Activated T-helper 1 cell treated with anti-CD3 and anti-CD28 coated beads, Interleukin-2, amount 50 U/mL, for 16 hours (primary cell): ENCODE measurements at places on chromosomes 12 and 14.

- no peak for DNase-seq
These were observed 57.2 kb downstream of the ATF7 start for GRCh38 chr12:53568809-53569557.

DNA sequence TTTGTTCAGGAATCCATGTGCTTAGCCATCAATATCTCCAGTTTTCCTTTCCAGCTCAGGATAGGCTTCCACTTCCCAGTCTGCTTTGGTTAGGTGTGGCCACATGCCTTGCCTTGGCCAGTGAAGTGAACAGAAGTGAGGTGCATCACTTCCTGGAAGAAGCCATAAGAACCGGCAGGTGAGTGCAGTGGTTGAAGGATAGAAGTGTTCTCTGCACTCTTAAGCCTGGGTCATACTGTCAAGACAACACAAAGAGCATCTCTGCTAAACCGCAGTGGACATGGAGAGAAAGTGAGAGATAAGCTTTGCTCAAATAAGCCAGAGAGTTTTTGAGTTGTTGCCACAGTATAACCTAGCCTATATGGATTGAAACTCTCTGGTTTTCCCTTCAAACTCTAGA is 11.4 kb downstream of the GNG2 start:
- DNase-seq: no peak

GRCh38 chr12:112907415-112908157 is 824 bp downstream of the OAS1 start:
- DNase-seq: no peak

DNA sequence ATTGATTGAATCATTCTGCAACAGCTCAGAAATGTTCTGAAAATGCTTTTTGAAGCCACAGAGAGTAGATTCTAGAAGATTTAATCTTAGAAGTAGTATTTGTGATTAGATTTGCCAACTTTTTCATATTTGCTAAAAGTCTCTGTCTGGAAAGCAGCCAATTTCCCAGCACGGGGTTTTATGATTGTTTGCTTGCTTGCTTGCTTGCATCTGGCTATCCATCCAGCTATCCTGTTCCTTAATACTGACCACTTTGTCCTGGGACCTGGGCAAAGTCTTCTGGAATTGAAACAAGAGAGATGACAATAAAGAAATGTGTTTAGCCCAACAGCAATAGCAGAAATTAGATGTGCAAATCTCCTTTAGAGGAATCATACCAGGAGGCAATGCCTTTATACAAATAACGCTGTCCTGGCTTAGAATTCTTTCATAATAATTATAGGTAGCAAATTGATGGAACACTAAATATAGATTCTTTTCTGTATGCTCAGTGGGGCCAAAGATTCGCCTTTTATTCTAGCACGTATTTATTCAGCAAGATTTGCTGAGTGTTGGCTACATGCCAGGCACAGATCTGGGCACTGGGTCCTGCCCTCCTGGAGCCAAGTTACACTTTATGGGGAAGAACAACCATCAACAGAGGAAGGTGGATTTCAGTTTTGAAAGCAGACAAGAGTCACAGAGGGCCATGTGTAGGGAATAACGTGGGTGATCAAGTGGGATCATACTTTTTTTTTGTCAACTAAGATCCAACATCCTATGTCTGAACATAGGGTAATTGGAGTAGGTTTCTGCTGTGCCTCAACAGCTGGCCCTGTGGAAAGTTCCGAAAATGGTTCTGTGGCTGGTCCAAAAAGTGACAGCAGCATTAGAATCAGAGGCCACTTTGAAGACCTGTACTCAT is 25.3 kb downstream of the MYBPC1 start:
- no peak for DNase-seq

- no peak for DNase-seq
These were observed 535.8 kb downstream of the FUT8 start for GRCh38 chr14:65948302-65948701.

GRCh38 chr14:83172363-83172762 is 1638.7 kb upstream of the SEL1L start:
- DNase-seq: no peak

DNA sequence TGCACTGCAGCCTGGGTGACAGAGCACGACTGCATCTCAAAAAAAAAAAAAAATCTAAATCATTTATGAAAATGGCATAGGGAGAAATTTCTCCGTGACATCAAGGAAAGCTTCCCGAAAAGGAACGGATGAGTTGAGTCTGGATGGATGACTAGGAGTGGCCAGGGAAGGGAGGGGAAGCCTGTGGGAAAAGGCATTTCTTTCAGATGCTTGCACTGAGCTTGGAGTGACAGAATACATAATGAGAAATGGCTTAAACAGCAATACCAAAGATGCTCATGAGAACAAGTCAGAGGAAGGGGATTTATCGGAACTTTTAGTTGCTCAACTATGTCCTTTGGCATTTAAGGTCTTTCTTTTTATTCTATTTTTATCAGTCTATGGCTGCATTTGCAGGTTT is 1369.2 kb upstream of the TMEM132C start:
- DNase-seq: no peak

GRCh38 chr12:124004233-124004875 is 31.3 kb downstream of the ZNF664 start:
- no peak for DNase-seq

- DNase-seq: peak; percentile 87
These were observed at the start of gene TARBP2 for GRCh38 chr12:53500776-53501614. Gene TARBP2, plus strand, starts transcription at chr12:53501283. Its CDS starts 126 bp downstream, at chr12:53501409.

- DNase-seq: no peak
These were observed 1.1 kb downstream of the SMIM41 start for GRCh38 chr12:52080403-52081251.

GRCh38 chr14:79947440-79948054 is 263.8 kb downstream of the DIO2 start:
- no peak for DNase-seq

DNA sequence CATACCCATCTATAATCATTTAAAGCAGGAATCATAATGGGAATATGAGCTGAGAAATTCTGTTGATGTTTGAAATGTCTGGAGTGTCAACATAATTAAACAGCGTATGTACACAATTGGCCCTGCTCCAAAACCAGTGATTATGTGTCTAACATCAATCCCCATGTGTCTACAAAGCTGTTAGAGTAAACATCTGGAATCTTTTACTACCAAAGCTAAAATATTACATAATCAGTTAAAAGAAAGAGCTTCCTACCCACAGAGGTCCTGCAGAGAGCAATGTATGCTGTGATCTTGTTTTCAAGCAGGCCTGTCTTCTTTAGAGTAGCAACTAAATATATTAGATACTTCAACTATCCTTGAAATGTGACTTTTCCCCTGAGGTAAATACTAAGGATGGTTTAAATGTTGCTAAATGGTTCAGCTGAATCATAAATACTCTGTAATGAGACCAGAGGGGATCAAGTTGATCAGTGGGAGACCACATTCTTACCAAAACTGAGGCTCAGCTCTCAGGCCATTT is 74.3 kb downstream of the RASSF8 start:
- no peak for DNase-seq

DNA sequence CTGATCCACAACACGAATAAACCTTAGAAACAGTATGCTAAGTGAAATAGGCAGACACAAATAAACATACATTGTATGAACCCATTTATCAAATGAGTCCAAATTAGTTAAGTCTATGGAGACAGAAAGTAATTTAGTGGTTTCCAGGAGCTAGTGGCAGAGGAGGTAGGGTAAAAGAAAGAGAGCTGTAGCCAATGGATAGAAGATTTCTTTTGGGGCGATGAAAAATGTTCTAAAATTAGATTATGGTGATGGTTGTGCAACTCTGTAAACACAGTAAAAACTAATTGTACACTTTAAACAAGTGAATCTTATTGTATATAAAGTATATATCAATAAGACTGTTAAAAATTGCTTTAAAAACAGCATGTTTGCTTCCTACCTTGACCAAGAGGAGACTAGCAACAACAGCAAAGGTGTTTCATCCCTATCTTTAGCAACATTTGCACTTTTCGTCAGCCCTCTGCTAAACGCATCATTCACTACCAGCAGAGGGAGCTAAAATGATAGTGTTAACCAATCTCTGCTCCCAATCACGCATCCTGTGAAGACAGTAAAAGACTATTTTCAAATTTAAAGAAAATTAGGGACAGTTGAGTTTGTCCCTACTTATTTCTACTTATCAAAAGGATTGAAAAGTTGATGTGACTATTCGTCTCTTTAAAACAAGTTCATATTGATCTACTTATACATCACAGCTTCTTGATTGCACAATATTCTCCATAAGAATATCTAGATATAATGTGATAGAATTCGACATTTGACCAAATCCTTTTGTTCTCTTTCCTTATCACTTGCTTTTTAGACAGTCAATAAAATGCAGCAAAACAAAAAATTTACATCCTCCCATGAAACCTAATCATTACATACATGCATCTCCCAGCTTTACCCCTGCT is 24.0 kb upstream of the LGR5 start:
- DNase-seq: no peak

GRCh38 chr14:74568380-74568649 is 43.7 kb downstream of the LTBP2 start:
- DNase-seq: no peak

- no peak for DNase-seq
These were observed 23.1 kb downstream of the FAM234B start for GRCh38 chr12:13067322-13067721.

DNA sequence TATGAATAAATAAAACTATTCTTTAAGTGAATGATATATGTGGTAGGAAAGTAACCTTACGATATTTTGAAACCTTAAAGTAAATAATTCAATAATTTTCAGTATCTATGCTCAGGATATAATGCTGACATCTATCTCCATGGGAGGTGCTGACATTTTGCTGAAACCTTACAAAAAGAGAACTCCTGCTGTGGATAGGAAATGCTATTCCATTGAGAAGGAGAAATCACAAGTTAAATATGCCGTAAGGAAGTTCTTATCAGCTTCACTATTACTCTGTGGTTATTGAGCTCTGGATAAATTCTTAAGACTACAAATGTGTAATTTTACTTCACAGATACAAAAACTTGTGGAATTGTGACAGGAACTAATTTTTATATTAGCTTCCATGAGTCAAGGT is 722.1 kb downstream of the TMTC2 start:
- no peak for DNase-seq

- no peak for DNase-seq
These were observed 126.1 kb upstream of the MAX start for GRCh38 chr14:65228436-65228835.

DNA sequence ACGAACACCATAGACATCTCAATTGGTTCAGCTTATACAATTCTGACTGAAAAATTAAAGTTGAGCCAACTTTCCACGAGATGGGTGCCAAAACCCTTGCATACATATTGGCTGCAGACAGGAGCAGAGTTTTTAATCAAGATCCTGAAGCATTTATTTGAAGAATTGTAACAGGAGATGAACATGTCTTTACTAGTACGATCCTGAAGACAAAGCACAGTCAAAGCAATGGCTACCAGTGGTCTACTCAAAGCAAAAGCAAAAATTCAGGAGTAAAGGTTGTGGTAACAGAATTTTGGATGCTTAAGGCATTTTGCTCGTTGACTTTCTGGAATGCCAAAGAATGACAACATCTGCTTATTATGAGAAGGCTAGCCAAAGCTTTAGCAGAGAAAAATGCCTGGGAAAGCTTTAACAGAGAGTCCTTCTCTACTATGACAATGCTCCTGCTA is 20.7 kb downstream of the ZDHHC17 start:
- no peak for DNase-seq

- DNase-seq: no peak
These were observed 5.4 kb downstream of the ITGB7 start for GRCh38 chr12:53201639-53202038.

DNA sequence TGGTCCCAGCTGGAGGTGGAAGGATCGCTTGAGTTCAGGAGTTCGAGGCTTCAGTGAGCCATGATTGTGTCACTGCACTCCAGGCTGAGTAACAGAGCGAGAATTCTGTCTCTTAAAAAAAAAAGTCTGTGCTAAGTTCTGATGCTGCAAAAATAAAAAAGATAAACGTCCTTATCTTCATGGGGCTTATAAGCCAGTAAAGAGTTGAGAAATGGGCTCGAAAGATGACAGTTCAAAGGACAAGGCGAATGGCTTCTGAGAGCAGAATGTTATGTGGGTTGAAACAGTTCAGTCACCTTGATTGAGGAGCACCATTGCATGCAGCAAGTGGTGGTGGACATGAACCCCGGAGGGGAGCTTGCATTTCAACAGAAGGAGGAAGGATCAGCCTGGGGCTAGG is 4.7 kb downstream of the TSPAN9 start:
- DNase-seq: no peak

DNA sequence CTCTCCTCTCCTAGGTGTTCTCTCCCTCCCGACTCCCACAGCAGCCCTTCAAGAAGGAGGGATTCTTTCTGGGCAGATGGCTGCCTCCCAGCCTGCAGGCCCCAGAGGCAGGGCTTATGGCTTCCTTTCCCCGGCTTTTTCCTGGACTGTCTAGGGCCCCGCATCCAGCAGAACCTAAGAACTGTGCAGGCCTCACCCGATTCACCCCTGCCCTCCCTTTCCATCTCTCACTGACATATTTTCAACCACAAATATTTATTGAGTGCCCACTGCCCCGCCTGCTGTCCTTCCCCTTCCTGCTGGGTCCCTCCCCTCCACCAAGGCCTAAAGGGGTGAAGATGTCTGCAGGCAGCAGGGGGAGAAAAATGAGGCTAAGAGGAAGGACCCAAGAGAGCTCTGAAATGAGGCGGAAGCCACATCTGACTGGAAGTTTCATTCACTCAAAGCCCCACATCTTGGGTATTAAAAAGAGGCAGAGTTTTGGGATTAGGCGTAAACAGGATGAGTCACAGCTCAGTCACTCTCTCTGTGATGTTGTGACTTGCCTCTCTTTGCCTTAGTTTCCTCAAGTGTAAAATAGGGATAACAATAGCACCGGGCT is 2.9 kb downstream of the SCNN1A start:
- DNase-seq: no peak

DNA sequence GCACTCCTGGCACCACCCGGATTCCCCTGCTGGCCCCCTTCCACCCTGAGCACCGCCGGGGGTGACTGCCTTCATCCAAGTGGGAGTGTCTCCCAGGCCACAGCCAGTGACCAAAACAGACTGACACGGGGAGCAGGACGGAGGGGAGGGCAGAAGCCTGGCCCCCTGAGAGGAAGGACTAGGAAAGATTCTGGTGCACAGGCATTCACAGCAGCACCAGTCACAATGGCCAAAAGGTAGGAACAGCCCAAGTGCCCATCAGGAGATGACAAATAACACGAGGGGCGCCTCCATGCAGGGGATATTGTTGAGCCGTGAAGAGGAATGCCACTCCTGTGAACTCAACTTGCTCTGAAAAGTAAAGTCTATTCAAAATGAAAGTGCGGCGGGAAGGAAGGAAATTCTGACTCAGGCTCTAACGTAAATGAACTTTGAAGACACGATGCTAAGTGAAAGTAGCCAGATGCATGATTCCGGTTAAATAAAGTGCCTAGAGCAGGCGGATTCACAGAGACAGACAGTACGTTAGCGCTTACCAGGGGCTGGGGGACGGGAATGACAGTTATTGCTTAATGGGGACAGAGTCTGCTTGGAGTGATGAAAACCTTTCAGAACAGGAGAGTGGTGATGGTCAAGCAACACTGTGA is 146.1 kb upstream of the NCOR2 start:
- no peak for DNase-seq

GRCh38 chr12:84397846-84398245 is 514.8 kb downstream of the SLC6A15 start:
- no peak for DNase-seq
